ENCODE measurements at places on chromosomes 4 and X.

- peak; percentile 62 for DNase-seq
These were observed 123.1 kb downstream of the BTC start for GRCh38 chr4:74671080-74671698.

- no peak for DNase-seq
These were observed 115.3 kb upstream of the ARX start for GRCh38 chrX:25131055-25131454.

- DNase-seq, result no peak
These were observed 54.5 kb downstream of the MID2 start for GRCh38 chrX:107880054-107880610.

DNA sequence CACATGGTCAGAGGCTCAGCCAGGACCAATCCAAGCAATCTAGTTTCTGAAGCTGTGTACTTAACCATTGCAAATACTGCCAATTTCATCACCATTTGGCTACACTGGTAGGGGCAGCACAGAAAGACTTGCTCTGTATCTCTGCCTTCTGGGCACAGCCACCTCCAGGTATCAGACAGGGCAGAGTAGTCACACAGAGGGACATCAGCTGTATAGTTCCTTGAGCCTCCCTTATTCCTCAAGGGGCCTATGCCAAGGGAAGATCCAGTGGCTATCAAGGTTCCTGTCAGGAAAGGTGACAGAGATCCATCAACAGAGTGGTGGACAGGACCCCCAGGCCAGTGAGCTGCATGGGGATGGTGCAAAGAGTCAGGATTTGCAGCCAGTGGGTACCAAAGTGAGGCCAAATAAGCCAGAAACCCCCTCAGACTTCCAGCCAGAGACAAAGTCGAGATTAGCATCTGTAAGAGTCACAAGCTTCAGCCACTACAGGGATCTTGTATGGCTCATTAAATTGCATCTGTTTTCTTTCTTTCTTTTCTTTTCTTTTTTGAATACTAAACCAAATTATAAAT, 381.6 kb upstream of the CPEB2 start:
- no peak for DNase-seq

- no peak for DNase-seq
These were observed 225.5 kb downstream of the PDGFC start for GRCh38 chr4:156746111-156746510.

- no peak for DNase-seq
These were observed 2.6 kb downstream of the NSD2 start for GRCh38 chr4:1873776-1874175.

DNA sequence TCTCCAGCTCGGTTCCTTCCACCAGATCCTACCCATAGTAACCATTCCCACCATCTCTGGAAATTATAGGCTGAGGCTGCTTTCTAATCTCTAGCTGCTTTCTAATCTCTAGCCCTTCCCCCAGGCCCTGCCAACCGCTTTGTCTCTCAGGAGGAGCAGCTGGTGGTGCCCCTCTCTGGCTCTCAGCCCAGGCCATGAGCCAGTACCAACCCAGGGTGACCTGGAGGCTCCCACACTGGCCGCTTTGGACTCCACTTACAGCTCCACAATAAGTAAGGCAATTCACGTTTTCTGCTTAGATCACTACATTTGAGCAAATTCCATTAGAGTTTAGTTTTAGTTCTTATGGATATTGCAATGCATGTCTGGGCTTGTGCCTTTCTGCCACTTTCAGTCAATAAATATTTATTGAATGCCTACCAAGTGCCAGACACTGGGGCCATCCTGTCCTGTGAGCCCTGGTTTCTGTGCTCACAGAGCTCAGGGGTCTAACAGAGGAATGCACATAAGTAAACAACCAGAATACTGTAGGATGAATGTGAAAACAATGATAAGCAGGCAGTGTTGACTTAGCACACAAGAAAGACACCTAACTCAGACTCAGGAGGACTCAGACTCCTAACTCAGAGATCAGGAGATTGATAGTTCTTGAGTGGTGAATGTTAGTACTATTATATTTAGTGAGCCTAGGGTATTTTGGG, 38.9 kb downstream of the SMC1A start:
- no peak for DNase-seq

DNA sequence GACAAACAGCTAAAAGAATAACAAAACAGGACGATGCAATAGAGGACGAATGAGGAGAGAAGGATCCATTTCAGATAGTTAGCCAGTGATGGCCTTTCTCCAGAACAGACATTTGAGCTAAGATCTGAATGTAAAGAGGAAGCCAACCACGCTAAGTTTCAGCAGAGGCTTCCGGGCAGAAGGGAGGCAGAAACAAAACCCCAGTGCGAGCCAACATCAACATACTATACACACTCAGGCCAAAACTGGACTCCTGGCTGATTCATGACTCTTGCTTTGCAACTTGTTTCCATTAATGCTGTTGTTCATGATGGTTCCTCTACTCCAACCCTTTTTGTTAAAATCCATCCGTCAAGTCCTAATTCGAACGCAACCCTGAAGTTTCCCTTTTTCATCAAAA, 730.3 kb downstream of the TRIML1 start:
- DNase-seq, result no peak

DNA sequence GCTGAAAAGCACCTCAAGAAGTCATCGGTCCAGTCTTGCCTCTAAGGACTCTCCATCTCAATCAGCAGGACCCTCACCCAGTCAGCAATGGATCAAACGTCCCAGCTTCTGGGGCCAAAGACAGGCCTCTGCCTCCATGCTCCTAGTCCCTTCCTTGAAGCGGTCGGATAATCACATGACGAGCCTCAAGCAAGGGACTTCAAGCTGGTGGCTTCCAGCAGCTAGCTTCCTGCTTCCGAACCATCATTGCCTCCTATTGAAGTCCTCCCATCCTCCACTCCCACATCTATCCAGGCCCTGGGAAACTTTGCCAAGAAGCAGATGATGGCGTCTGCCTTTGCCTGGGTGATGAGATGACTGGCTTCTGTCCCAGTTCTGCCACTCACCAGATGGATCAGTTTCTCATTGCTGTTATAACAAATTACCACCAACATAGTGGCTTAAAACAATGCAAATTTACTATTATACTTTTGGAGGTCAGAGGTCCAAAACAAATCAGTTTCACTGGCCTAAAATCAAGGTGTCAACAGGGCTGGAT, 135.2 kb upstream of the MAMLD1 start:
- DNase-seq, result no peak

- DNase-seq, result no peak
These were observed 26.1 kb upstream of the LONRF3 start for GRCh38 chrX:118948270-118948669.

DNA sequence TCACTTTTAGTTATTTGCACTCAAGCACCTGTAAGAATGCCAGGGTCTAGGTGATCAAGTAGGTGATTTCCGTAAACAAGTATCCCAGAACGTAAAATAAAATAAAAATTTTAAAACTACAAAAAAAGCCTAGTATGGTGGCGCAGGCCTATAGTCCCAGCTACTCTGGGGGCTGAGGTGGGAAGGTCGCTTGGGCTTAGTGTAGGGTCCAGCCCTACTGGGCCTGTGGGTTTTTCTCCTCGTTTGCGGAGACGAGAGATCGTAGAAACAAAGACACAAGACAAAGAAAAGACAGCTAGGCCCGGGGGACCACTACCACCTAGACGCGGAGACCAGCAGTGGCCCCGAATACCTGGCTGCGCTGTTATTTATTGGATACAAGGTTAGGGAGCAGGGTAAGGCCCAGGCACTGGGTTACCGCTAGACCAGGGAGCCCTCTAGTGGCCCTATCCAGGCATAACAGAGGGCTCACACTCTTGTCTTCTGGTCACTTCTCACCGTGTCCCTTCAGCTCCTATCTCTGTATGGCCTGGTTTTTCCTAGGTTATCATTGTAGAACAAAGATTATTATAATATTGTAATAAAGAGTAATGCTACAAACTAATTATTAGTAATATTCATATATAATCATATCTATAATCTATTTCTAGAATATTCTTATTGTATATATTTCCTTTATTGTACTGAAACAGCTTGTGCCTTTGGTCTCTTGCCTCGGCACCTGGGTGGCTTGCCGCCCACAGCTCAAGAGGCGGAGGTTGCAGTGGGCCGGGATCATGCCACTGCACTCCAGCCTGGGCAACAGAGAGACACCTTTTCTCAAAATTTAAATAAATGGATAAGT, 38.4 kb downstream of the SAGE1 start:
- no peak for DNase-seq
